ENCODE measurements at places on chromosomes 7 and 10.

DNA sequence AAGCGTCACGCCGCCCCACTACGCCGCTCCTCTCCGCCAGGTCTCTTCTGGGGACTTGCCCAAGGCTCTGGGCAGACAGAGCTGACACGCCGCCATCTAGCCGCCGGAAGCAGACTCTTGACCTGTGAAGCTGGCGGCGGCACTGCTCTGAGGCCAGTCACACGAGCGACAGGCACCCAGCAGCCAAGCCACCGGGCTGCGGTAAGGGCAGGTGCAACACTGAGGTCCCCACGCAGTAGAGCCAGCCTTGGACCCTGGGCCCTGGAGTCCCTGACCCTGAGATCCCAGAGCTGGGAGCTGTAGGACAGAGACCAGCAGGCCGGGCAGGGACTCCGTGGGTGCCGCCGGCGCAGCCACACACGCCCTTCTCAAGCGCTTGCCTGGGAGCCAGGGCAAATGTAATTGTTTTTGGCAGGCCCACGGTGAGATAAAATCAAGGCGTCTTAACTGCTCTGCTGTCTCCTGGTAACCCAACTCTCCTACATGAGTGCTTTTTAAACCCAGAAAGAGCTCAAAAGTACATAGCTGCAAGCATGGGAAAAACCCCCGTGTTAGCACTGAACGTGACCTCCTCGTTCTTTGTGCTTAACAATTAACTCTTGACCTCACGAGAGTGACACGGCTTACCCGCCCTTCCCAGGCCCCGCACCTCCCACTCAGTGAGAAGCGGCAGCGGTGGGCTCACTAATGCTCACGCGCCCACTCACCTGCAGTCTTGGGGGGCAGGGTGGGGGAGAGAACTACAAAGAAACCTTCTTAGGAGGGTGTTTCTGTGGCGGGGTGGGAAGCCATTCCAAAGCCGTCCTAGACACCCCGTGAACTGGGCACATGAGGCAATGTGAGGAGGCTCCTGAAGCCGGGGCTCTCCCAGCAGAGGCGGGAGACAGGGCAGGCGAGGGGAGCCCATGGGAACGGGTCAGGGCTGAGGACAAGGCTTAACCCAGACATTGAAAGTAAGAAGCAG is 8.5 kb downstream of the GPER1 start:
- H3K27me3 ChIP-seq, result no peaks in the 10 kb centered on the region
- H3K27ac ChIP-seq, result no peak overlapping the region

GRCh38 chr10:128493811-128494210 is 367.6 kb upstream of the MKI67 start:
- H3K4me3 ChIP-seq, result no peak overlapping the region
- no peaks in the 10 kb centered on the region for H3K36me3 ChIP-seq
- H3K27me3 ChIP-seq, result no peaks in the 10 kb centered on the region
- H3K4me1 ChIP-seq, result no peaks in the 10 kb centered on the region
- DNase-seq, result no peak
- H3K27ac ChIP-seq, result no peak overlapping the region

DNA sequence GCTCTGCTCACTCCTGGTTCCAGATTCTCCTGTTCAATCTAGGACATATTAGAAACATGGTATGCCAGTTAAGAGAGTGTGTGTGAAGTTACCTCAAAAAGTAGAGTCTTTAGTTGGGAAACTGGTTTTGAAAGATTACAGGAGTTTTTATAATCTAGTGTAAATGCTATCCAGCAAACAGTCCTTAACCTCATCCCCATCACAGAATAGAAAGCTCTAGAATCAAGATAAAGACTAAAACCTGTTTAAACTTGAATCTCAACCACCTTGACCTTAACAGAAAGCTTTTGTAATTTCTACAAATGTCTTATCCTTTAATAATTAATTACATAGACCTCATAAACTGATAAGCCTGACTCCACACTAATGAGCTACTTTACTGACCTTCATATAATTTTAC is 1288.7 kb upstream of the SORCS1 start:
- no peak overlapping the region for H3K4me3 ChIP-seq
- H3K4me1 ChIP-seq, result no peaks in the 10 kb centered on the region
- DNase-seq, result no peak
- H3K36me3 ChIP-seq, result no peaks in the 10 kb centered on the region
- no peaks in the 10 kb centered on the region for H3K27me3 ChIP-seq

GRCh38 chr10:70457759-70458305 is 16.4 kb upstream of the NODAL start:
- no peak overlapping the region for H3K27ac ChIP-seq
- DNase-seq, result no peak
- H3K4me1 ChIP-seq, result peaks cover 3% of the 10 kb centered on the region

- no peak overlapping the region for H3K4me3 ChIP-seq
- DNase-seq, result no peak
- no peak overlapping the region for H3K27ac ChIP-seq
- H3K36me3 ChIP-seq, result no peaks in the 10 kb centered on the region
Measured at GRCh38 chr7:44603193-44603592, 3.2 kb upstream of the OGDH start.

DNA sequence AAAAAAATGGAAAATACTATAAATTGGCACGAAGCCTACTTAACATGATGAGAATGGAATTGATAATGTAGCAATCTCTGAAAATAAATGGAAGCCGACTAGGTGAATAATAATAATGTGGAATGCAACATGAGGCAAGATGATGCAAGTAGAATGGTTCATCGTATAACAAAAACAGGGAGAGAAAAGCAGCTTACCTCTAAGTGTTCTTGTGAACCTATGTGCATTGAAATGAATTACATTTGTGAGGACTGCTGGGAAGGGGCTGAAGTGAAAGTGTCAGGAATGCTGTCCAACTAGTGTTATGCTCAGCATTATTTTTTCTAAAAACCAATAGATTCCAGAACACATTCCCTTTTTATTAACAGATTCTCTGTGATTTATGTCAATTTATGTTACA is 440.6 kb upstream of the LRRN3 start:
- no peak overlapping the region for H3K27ac ChIP-seq
- no peak for DNase-seq
- H3K4me3 ChIP-seq, result no peak overlapping the region

DNA sequence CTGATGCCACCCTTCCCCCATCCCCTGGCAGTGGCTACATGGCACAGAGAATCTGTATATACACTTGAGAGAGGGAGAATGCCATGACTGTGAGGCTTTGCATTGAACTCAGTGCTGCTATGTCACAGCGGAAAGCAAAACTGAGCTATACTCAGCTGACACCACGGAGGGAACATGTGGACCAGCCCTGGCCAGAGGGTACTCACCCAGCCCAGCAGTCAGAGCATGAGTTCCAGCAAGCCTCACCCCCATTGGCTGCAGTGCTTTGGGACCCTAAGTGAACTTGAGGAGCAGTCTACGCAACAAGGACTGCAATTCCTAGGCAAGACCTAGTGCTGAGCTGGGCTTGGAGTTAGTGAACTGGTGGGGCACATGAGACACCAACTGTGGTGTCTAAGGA is 10.3 kb upstream of the AOC1 start:
- no peak overlapping the region for H3K4me3 ChIP-seq
- no peaks in the 10 kb centered on the region for H3K36me3 ChIP-seq
- no peak for DNase-seq
- H3K27ac ChIP-seq, result no peak overlapping the region
- H3K4me1 ChIP-seq, result no peaks in the 10 kb centered on the region

DNA sequence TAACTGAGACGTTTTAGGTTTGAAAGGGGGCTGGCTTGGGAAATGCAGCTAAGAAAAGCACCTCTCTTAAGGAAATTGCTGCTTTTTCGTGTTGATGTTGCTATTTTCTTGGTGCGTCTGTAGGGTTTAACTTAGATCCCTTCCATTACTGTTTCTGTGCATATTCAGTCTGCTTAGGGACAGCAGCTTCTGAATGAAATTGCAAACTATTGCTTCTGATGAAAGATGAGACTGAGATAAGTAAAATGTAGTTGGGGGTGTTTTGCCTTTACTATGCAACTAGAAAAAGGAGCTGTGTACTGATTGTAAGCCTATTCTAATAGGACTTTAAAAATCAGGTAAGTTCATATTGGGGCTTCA is 772 bp downstream of the HDAC9 start:
- no peak overlapping the region for H3K4me3 ChIP-seq
- H3K27me3 ChIP-seq, result no peaks in the 10 kb centered on the region
- DNase-seq, result no peak
- no peaks in the 10 kb centered on the region for H3K36me3 ChIP-seq
- H3K4me1 ChIP-seq, result no peaks in the 10 kb centered on the region
- H3K27ac ChIP-seq, result no peak overlapping the region

GRCh38 chr7:46133751-46134150 is 212.7 kb upstream of the IGFBP3 start:
- H3K27ac ChIP-seq, result no peak overlapping the region
- no peak for DNase-seq
- H3K4me1 ChIP-seq, result no peaks in the 10 kb centered on the region
- H3K36me3 ChIP-seq, result no peaks in the 10 kb centered on the region
- no peaks in the 10 kb centered on the region for H3K27me3 ChIP-seq

DNA sequence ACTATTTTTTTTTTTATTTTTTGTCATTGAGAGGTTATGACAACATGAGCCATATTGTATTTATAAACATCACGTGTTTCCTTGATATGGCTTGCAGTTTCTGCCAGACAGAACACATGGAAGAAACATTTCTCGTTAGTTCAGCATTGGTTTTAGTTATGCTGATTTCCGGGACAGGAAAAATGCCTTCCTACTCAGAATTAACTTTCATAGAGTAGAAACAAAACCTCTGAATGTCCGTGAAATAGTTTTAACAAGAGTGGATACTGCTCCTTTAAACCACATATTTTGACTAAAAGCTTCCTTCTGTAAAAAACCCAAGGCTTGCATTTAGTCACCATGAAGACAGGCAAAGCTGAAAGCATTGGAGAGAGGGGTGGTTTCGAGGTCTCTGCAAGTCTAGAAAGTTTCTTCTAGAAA is 240.4 kb downstream of the KIAA1217 start:
- no peak overlapping the region for H3K4me3 ChIP-seq
- H3K36me3 ChIP-seq, result no peaks in the 10 kb centered on the region
- DNase-seq, result no peak
- H3K27ac ChIP-seq, result no peak overlapping the region

GRCh38 chr10:73905256-73906020 is 5.5 kb upstream of the PLAU start:
- DNase-seq, result no peak
- H3K27me3 ChIP-seq, result peaks cover 6% of the 10 kb centered on the region
- H3K4me3 ChIP-seq, result no peak overlapping the region
- H3K27ac ChIP-seq, result no peak overlapping the region
- H3K4me1 ChIP-seq, result peaks cover 31% of the 10 kb centered on the region
- H3K36me3 ChIP-seq, result no peaks in the 10 kb centered on the region

DNA sequence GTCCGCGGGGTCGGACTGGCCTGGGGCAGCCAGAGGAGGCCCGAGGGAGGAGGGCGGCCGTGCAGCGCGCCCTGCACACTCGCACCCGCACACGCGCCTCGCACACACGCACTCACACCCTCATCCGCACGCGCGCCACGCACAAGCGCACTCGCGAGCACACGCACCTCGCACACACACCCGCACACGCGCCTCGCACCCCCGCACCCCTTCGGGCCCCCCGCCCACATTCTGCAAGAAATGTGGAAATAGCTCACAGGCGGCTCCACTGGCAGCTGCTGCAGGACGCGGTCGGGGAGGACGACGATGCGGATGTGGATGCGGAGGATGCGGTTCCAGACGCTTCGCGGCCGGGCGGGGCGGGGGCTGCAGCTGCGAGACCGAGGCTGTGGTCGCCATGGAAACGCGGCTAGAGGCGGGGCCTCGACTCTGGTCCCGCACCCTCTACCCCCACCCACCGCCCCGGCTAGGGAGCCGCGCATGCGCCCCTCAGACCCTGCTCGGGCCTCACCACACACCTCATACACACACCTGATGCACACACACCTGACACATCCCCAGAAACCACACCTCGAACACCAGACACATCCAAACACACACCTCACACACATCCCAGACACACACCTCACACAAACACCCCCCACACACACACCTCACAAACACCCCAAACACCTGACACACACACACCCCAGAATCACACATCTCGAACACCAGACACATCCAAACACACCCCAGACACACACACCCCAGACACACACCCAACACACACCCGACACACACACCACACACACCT is at the start of gene CALY:
Gene CALY, minus strand, starts transcription at position 320 of the 793 bp plus-strand sequence. CDS start 7,907 bp downstream, outside the sequence.
- H3K36me3 ChIP-seq, result no peaks in the 10 kb centered on the region
- H3K27ac ChIP-seq, result no peak within 1 kb of the TSS
- peaks cover 16% of the 10 kb centered on the region for H3K4me1 ChIP-seq
